NCI-H2081 (cell line): ENCODE measurements at places on chromosomes 6 and 20.

GRCh38 chr6:105596284-105596755 lies 193.4 kb upstream of the PREP start:
- DNase-seq = no peak

DNA sequence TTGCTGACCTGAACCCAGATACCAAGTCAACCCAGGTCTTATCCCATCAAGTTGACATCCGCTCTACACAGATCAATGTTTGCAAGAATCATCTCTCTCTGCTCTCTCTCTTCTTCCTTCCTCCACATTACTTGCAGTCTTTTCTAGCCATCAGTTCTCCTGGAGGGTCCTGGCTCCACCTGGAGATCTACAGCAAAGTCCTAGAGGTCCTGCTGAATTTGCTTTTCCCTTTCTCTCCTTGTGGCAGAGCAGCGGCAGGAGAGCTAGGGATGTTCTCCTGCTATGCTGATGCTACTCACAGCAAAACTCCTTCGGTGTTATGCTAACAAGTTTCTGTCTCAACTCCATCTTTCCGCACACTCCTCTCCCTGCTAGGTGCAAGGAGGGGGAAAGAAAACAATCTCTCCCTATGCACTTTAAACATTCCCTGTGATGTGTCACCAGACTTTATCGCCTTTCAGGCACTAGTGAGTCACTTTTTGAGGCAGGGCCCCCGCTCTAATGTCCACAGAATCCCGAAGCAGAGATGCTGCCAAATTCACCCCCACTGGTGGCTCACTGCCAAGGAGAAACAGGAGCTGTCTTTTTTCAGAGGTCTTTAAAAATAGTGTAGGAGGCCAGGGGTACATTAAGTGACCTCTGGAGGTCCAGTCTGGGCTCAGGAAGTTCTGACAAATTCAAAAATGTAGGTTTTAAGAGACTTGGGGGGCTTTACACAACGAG lies 62.6 kb downstream of the FAM50B start:
- no peak for DNase-seq

DNA sequence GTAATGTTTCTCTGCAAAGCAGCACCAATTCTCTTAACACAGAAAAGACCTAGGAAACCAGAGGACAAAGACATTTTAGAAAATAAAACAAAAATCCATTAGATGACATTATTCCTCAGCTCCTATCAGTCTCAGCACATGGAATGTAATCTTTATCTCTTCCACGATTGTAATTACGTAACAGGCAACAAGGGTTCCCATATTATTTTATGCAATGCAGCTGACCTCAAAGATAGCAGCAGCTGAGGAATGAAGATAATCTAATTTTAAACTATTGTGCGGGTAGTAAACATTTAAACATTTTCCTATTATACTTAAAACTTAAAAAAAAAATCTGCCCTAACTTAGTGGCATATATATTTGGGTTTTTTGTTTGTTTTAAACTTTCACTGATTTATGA lies 33.0 kb upstream of the PTCHD4 start:
- DNase-seq = no peak

DNA sequence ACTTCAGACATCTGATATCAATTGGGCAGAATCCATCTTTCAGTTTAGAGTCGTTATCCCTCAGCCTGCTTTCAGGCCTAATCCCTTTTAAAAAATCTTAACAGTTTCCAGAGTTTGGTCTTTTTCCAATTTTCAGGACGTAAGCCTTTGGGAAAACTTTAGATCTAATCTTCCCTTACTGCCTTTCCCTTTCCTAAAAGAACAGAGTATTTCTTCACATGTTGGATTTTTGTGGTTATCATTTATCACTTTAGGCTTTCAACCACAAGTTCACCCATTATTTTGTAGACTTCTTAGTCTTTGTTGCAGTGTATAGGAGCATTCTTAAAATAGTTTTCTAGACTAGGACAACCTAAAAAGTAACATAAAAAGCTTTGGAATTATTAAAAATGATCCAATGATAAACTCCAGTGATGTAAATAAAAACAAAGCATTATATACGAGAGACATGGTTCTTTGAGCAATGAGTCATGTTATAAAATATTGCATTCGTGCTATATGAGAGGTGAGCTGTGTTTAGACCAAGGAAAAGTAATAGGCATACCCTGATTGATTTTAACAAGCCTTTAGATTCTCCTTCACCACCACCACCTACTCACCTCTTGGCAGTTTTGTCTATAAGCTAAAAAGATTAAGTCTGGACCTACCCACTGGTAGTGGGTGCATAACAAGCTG lies 90.4 kb upstream of the MCHR2 start:
- DNase-seq = no peak

- no peak for DNase-seq
These were observed 144.9 kb downstream of the WDR27 start for GRCh38 chr6:169556758-169557548.
